ENCODE measurements at places on chromosomes 2 and 18. TPM values are rescaled to one million over a fixed set of nuclear protein-coding genes. Genes with fewer than 3 reads are reported as not detected.

DNA sequence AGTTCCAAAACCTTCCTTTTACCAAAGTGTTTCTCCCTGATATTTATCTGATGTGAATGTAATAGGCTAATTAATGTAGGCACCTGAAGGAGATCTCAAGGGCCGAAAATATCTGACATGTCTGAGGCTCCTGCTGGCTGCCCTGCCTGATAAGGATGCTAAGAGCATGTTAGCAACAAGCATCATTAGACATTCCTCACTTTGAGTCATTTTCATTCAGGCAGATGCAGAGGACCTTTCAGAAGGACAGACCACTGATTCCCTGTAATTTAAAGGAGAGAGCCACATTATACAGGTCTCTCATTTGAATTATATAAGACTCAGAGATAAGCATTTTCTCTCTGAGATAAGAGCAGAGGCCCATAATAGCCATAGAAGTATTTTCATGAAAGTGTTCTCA lies 222.4 kb upstream of the NCKAP5 start:
- DNase-seq, result peak; percentile 38

The SAG gene
- not detected for total RNA-seq

- no peak for DNase-seq
Observed at GRCh38 chr2:190794790-190795189, 85.8 kb upstream of the GLS start.

DNA sequence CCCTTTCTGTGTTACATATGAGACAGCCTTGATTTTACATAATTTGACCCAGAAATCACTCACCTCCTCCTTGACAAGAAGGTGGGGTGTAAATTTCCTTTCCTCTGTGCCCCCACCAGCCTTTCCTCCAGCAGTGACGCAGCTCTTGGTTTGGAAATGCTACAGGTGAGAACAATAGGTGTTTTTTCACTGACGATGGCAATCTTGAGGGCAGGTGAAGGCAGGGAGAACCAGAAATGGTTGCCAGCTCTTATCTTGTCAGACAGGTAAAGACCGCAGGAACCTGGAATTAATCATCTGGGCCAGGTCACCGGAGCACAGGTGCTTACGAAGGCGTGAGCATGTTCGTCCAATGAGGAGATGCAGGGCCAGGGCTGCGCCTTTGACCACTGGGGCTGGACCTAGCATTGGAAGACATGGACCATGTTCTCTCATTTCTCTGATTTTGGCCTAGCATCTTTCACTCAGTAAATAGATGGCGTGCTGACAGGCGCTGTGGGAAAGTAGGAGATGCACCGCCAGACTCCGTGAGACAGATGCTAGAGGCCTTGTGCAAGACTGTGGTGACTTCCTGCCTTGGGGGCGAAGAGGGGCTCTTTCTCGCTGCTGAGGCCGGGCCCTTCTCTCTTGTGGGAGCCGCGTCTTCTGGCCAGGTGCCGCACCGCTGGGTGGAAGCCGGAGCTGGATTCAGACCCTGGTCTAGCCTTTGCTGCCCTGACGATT lies 4.0 kb downstream of the CIDEA start:
- no peak for DNase-seq

The RNF125 gene
- total RNA-seq, result 0.65 TPM

DNA sequence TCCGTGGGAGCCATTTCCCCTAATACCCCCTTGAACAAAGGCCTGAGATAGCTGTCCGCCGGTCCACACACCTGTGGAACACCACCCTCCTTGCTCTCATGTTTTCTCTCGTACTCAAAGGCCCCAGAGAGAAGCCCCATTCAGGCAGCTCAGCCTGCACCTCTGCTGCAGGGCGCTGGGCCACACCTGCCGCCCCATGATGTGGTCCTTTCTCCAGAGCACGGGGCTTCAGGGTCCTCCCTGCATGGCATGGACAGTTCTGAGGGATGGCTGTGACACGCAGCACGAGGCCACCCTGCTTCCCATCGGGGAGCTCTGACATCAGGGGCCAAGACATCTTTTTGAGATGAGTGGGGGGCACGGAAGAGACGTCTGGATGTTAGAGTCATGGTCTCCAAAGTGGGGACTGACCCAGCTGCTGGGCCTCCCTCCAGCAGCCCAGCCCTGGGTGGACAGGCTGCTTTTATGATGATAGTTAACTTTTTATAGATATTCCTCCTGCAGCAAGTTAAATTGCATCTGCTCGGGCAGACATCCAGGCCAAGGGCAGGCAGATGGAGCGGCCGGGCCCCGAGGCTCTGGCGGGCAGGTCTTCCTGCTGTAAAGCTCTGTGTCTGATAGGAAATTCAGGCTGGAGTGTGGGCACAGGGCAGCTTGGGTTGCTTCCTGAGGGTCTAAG lies 56.7 kb downstream of the SDC1 start:
- no peak for DNase-seq

- DNase-seq, result peak; percentile 95
Observed at GRCh38 chr2:215460682-215461382, 25.0 kb upstream of the FN1 start.

The SPC25 gene
- total RNA-seq, result not detected

DNA sequence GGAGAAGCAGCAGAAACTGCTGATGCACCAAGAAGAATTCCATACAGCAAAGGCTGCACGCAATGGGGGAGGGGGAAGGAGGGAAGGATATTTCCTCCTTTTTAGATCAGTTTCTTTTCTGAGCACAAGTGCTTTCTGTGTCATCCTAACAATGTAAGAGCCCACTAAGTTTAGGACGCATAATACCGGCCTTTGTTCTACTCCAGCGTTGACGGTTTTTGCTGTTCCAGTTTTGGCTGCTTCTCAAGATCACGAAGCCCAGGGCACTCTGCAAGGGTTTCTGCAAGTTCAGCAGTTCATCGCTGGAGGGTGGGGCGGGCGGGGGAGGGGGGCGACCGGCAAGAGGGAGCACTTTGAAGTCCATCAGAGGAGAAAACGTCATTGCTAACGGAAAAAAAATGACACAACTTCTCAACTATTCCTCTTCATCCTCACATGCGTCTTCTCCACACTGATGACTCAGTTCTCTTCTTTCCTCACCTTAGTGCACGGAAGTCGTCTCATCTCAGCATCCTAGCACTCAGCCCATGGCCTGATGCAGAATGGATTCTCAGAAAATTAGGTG lies 8.7 kb downstream of the FAM178B start:
- DNase-seq, result peak; percentile 22

The RAB6D gene
- under 0.01 TPM for total RNA-seq

DNA sequence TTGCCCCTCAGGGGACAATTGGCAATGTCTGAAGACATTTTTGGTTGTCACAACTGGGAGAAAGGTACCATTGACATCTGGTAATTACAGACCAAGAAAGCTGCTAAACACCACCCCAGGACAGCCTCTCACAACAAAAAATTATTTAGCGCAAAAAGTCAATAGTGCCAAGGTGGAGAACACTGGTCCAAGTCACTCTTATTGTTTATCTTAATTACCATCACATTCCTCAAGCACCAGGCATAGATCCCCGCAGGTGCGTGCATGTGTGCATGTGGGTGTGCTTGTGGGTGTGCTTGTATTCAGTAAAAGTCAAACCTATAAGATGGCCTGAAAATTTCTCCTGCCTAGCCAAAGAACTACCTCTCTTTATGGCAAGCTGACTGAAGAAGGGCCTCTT lies 74.9 kb upstream of the WDR75 start:
- no peak for DNase-seq

The TMEM17 gene
- 4.4 TPM for total RNA-seq

GRCh38 chr2:133884739-133885381 lies 316.6 kb upstream of the NCKAP5 start:
- peak; percentile 38 for DNase-seq

- no peak for DNase-seq
Observed at GRCh38 chr2:177281400-177282180, 17.1 kb upstream of the NFE2L2 start.

- no peak for DNase-seq
Observed at GRCh38 chr2:175686002-175686401, 316.1 kb downstream of the LNPK start.

DNA sequence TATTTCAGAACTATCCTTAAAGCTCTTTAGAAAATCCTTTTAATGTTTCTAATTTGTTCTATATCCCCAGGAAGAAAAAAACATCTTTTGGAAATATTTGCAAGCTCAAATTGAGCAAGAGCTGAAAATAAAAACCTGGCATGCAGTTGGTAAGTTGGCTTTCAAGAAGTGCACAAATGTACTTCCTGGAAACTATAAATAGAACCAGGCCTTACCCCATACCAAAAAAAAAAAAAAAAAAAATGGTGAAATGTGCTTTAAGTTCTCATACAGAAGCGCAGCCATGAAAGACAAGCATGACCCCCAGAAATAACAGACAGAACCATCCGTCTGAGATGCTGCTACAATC lies 178.5 kb downstream of the HDAC4 start:
- DNase-seq, result peak; percentile 88

DNA sequence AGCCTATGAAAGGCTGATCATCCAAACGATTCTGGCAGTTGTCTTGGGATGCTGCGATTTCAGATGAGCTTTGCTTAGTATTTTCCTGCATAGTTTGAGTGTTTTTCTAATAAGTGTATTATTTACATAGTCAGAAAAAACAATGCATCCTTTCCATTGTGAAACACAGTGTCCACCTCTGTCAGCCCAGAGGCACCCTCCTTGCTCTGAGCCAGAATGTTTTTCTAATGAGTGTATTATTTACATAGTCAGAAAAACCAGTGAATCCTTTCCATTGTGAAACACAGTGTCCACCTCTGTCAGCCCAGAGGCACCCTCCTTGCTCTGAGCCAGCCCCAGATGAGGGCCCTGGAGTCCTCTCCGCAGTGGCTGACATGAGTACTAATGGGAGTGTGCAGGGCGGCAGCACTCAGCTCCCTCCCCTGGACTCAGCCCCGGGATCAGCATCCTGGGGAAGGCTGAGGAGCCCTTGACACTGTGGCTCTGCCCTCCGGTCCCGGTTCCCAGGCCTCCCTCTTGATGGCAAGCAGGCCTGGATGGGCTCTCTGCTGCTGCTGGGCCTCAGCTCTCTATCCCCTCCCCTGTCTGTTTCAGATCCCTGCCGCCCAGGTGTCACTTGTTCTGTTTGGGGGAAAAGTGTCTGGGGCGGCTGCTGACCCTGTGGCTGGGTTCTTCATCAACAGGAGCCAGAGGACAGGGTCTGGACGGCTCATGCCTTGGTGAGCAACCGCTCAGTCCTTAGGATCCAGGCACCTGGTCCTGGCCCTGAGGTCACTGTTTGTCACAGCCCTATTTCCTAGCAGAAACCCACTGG lies 5.9 kb downstream of the MFSD2B start:
- DNase-seq, result peak; percentile 70

The ILKAP gene
- 18.6 TPM for total RNA-seq

DNA sequence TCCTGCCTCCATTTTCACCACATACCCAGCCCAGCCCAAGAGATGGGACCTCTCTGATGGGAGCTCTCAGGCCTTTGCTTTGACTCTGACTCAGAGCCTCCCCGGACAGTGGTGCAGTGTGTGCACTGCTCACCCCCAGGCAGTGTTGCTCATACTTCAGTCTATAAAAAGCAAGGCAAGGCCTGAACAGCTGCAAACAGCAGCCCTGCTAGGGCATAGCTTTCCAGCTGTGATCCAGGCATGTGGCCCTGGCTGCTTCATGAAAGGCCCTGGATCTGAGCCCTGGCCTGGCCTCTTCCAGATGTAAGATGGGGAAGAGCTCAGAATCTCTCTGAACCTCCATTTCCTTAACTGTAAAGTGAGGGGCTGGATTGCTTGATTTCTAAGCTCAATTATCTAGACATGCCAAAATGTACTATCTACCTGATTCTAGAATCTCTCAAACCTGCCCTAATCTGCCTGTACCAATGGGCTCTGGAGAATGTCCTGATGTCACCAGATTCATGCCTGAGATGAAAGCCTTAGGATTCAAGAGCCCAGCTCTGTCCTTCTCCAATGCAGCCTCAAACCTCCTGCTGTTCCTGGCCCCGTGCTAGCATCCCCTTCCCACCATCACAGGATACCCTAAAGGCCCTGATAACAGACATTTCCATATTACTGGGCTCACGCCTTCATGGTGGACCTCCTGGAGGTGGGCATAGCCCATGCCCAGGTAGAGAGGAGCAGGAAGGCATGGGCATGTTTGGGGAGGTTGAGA lies 206.9 kb downstream of the ARL4C start:
- DNase-seq, result peak; percentile 92

The CFAP53 gene
- 0.57 TPM for total RNA-seq

GRCh38 chr2:148567716-148568115 lies 76.8 kb upstream of the EPC2 start:
- DNase-seq, result no peak

DNA sequence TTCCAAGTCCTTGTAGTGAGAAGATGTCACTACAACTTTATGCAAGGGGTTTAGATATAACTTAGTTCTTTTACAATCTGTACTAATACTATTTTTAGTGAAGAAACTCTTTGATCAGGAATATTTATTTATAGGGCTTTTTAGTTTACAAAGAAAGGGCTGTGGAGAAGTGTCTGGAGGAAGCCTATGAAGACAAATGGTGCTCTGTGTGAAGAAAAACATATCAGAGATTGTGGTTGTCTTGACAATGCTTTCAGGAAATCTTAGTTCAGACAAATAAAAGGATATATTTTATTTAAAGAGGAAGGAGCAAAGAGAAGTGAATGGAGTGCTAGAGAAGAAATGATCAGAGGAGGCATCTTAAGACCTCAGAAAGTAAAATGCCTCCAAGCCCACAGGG lies 824.9 kb downstream of the DCDC2C start:
- DNase-seq, result no peak

GRCh38 chr2:197232010-197232409 lies 78.6 kb downstream of the ANKRD44 start:
- no peak for DNase-seq

DNA sequence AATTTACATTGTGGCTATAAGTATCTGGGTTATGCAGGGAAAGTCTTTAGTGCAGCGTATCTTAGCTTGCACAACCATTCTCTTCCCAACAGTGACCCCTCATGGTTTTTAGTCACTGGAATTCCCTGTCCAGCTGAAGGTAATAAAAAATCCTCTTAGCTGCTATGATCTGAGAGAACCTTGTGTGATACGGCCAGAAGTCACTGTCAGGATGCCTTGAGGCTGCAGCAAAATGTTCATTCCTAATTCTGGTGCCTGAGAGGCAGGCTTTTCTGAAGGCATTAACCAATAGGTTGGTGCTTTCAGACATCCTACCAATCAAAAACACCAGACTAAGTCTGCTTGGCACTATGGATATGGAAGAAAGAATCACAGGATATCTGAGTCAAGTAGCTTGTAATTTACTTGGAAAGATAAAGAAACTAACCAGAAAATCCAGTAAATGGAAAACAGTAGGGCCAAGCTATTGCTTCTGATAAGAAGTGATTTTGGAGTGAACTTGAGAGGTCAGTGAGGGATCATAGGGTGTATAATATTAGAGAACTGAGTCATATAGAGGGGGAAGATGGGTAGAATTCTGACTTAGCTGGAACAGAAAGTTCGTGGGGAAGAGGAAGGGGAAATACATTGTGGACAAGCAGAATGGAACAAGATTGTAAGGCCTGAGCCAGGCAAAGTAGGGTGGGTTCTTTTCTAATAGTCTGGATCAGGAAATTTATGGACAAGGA lies 89.0 kb upstream of the SLC14A2 start:
- peak; percentile 85 for DNase-seq

Data from fibroblast of the aortic adventitia (primary cell).